ENCODE measurements at places on chromosomes 13 and 19.

GRCh38 chr13:52736891-52737290 lies 2.7 kb downstream of the CNMD start:
- DNase-seq, result no peak

- no peak for DNase-seq
Observed at GRCh38 chr13:21901811-21902708, 231.2 kb downstream of the FGF9 start.

DNA sequence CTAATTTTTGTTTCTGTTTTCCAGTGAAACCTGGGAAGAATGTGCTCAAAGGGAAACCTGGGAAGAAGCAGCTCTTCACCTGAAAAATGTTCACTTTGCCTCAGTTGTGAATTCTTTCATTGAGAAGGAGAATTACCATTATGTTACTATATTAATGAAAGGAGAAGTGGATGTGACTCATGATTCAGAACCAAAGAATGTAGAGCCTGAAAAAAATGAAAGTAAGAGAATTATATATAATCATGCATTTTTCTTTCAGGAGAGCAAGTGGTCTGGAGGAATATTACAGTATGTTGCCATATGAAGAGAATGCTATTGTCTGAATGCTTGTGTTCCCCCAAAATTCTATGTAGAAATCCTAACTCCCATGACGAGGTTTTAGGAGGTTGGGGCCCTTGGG lies 3.4 kb downstream of the NUDT15 start:
- DNase-seq, result no peak

DNA sequence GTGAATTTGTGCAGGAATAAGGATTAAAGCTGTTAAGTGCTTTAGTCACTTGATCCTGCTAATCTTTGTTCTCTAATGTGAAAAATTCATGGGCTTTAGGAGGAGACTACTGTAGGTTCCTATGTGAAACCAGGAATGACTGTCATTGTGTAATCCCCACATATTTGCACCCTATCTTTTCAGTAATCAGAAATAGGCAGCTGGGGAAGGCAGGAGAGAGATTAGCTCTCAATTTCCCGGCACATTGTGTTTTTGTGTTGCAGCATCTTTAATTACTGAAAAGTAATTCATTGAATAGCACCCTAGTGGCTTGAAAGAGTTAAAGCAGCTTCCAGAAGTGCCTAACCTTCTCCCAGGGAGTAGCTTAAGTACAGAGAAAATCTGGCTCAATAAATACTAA lies 282.9 kb downstream of the OLFM4 start:
- no peak for DNase-seq

GRCh38 chr19:36489920-36490415 lies 607 bp upstream of the ZNF566 start:
- DNase-seq, result peak; percentile 82

DNA sequence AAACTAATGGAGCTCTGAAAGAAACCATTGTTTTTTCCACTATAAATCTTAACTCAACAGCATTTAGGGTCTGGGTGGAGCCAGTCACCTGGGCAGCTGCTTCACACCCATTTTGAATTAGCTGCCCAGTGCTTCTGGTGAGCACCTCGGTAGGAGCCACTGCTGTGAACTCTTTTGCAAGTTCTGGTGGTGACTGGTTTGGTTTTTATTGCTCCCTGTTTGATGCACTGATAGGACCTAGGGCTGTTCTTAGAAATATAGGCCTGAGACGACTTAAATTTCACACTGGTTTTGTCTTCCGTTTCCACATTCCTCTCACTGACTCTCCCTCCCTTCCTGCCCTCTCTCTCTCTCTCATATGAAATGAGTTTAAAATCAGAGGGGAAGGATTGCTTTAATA lies 103.9 kb downstream of the GGACT start:
- no peak for DNase-seq

DNA sequence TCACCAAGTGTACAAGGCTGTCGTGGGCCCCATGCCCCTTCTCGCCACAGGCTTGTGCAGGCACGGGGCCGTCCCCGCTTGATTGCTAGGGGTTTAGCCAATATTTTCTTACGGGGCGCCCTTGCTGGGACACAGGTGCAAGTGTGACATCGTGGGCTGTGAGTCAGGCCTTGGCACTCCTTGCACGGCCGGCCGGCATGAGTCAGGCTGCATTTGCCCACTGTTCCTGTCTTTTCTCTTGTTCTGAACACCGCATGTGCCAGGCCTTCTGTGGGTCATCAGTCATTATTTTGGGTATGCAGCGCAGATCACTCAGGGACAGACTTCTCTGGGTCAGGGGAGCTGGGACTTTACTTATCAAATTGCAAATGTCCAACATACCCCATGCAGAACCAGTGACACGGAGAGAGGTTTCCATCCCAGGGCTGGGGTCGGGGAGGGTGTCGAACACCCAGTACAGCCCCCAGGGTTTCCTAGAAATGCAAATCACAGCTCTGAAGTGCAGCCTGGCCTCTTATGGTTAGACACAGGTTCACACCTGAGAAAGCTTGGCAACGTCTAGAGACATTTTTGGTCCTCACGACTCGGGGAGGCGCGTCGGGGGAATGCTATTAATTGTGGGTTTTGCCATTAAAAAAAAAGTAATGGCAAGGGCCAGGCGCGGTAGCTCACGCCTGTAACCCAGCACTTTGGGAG lies 22.5 kb upstream of the KLF2 start:
- no peak for DNase-seq

DNA sequence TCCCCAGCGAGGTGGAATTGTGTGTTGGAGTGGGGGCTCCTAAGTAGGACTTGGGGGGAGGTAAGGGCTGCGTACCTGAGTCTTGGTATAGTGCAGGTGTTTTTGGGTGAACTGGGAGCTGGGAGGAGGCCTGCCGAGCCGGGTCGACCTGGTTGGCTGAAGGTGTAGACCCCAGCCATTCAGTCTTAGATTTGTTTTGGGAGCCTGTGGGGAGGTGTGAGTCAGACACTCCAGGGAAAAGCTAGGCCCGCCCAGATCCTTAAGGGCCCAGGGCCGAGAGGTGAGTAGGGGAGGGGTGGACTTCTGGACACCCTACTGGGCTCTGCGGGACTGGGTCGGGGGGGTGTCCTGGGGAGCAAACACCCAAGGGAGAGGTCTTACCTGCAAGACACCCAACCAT lies 935 bp downstream of the CRB3 start:
- no peak for DNase-seq

DNA sequence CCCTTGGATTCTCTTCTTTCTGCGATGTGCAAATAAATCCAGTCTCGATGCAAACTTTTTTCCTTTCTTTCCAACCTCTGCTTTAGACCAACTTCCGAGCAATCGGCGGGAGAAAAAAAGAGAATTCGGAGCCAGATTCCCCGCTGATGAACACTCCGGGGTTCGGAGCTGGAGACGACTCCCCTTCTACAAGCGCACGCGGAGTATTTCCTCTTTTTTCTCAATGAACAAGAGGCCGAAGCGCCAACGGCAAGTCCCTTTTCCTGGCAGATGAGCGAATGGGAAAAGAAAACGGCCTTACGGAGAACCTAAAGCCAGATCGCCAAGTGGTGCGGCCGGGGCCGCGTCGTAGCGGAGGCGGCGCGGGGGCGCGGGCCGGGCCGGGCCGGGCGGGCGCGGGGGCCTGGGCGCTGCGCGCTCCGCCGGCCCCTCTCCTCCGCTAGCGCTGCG lies 250 bp downstream of the SPRY2 start:
- no peak for DNase-seq

GRCh38 chr19:49014123-49014869 lies 2.6 kb downstream of the LHB start:
- DNase-seq, result no peak

DNA sequence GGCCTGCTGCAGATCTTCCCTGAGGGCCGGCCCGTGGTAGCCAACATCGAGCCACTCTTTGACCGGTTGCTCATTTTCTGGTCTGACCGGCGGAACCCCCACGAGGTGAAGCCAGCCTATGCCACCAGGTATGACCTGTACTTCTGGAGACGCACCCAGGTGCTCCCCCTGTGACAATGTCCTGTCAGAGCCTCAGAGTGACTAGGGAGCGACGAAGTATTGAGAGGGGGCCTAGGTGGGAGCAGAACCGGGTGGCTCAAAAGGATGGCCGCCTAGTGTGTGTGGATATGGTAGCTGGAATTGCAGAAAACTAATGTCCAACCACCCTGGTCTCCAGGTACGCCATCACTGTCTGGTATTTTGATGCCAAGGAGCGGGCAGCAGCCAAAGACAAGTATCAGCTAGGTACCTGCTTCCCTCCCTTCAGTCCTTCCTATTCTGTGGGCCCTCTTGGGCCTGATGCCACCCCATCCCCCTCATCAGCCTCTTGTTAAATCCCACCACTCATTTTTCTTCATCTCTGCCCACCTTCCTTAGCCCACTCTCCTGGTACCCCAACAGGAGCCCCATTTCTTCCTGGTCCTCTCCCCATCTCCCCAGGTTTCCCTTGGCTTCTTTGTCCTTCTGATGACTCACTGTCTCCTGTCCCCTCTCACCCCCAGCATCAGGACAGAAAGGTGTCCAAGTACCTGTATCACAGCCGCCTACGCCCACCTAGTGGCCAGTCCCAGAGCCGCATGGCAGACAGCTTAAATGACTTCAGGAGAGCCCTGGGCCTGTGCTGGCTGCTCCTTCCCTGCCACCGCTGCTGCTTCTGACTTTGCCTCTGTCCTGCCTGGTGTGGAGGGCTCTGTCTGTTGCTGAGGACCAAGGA lies 8.4 kb downstream of the EGLN2 start:
- no peak for DNase-seq

DNA sequence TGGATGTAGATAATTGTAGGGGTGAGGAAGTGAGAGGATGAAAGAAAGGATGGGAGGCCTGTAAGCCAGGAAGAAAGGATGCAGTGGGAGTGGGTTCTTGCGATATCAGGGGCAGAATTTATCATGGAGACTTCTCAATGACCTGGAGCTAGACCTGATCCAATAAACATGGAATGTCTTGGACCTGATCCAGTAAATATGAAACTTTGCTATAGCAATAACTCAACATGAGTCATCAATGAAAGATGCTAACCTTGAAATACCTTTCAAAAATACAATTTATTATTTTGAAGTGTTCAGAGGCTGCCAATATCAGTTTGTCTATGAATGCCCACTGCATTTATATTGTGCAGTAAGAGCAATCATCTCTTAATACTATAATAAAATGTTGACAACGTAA lies 279.5 kb downstream of the POU4F1 start:
- peak; percentile 31 for DNase-seq

- DNase-seq, result no peak
Observed at GRCh38 chr13:49627831-49628652, at the start of gene ARL11. Gene ARL11 (plus strand): TSS chr13:49628507. CDS start chr13:49630448, 1,941 bp downstream.

All from non-pigmented ciliary epithelial cell (primary cell).